ENCODE measurements at places on chromosomes 12 and 14.

- no peak for DNase-seq
These were observed 2.0 kb downstream of the DTX1 start for GRCh38 chr12:113058553-113058952.

DNA sequence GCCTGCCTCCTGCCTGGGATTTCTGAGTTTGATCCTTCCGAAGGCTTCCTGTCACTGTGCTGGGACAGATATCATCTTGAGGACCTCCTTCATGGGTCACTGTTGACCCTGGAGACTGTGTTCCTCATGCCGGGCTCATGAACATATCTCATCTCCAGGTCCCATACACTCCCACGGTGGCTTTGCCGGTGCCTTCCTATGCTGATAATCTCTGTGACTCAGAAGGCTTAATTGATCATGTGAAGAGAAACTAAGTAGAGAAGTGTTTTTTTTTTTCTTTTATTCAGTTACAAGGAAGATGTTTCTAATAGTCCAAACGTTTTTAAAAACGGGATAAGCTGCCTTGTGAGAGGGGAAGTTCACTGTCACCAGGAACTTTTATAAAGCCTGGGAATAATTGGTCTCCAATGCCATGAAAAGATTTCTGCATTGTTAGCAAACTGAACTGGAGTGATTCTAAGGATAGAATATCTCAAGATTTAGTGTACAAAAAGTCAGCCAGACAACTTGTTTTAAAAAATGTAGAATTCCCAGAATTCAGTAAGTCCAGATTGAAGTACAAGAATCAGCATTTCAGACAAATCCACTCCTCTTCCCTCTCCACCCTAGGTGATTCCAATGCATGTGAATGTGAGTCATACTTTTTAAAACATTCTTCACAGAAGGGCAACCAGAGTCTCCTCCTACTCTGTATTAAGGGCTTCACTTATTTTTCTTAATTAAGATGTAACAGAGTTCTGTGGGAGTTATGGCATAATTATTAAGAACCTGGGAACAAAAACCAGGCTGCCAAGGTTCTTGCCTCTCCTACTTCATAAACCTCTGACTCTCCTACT is 139.8 kb upstream of the LGR5 start:
- no peak for DNase-seq

GRCh38 chr12:91307957-91308670 is 125.5 kb upstream of the DCN start:
- no peak for DNase-seq

DNA sequence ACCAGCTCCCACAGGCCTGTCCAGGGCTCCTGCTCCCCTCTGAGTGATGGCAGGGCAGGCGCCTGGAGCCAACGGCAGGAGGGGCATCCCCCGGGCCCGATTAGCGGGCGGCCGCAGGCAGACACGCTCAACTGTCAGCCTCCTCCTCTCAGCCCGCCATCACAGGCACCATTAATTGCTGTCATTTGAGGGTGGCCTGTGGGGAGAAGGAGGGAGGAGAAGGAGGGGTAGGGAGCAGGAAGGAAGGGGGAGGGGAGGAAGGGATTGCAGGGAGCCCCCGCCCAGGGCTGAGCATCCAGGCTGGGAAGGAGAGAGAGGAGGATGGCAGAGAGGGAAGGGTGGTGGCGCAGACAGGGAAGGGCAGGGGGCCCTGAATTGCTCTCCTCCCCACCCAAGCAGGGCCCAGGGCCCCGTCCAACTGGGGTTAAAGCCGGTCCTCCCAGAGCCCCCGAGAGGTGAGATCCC is 36.1 kb downstream of the NCOR2 start:
- DNase-seq: peak; percentile 65

DNA sequence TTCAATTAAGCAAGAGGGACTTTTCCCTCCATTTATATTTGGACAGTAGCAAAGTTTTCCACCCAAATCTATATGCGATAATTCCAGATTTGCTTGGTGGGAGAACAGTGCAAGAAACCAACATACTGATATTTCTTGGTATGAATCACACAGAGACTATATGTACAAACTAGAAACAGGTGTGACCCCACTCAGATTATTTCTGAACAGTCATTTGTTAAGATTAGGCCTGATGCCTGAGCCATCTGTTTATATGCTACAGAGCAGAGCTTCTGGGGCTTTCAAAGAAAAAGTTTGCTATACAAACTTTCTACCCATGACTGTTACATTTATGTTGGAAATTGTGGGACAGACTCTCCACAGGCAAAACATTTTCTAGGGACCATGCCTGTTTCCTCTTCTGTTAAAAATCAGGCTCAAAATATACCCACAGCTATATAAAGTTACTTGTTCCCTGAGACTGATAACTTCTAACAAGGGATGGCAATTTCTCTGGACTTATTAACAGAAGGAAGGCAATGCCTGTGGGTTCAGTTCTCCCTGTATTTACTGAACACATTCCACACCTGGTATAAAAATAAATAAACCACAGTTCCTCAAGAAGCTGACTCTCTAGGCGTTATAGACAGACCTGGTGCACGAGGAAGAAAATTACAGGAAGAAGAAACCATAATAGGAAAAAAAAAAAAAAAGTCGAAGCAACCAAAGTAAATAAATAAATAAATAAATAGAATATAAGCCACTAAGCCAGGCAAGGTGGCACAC is 8.0 kb downstream of the PTPN21 start:
- DNase-seq: no peak

DNA sequence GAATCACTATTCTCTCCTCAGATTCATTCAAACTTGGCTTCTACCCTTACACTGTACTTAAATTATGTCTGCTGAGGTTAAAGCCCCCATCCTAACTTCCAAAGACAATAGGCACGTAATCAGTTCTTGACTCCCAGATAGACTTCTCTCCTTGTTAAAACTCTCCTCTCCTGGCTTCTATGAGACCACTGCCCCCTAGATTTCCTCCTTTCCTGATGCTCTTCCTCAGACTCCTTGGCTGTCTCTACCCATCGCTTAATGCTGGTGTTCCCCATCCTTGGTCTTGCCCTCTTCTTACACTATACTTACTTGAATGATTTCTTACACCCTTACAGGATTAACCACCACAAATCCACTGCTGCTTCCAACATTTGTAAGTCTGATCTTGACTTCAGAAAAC is 32.8 kb downstream of the TC2N start:
- no peak for DNase-seq

- DNase-seq: no peak
These were observed 19.0 kb upstream of the CLEC4E start for GRCh38 chr12:8559676-8560075.

DNA sequence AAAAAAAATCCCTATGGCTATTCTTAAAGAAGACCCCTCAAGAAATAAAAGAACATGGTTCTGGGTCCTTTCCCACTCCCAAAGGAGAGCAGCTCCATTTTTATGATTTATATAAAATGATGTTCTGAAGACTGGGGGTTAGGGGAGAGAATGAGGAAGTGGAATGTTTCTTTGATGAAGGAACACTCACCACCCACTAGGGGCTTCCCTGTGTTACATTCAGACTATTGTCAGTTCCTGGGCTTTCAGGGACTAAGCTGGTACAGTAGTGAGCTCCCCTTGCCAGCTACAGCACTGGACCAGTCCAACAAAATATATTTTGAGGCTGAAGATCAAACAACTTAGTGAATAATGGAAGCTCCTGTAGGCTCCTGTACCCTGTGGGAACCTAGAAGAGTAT is 98.9 kb downstream of the HMGA2 start:
- DNase-seq: peak; percentile 70

GRCh38 chr12:108856428-108857157 is 790 bp downstream of the SSH1 start:
- peak; percentile 59 for DNase-seq

GRCh38 chr12:8452036-8452435 is 3.7 kb upstream of the CLEC6A start:
- DNase-seq: no peak

GRCh38 chr14:90383731-90384542 is 12.9 kb upstream of the CALM1 start:
- DNase-seq: peak; percentile 83

GRCh38 chr12:24285448-24285847 is 336.0 kb upstream of the SOX5 start:
- no peak for DNase-seq

GRCh38 chr14:90533591-90534021 is 136.8 kb downstream of the CALM1 start:
- DNase-seq: no peak

- no peak for DNase-seq
These were observed 1.5 kb downstream of the NPFF start for GRCh38 chr12:53505555-53506449.

DNA sequence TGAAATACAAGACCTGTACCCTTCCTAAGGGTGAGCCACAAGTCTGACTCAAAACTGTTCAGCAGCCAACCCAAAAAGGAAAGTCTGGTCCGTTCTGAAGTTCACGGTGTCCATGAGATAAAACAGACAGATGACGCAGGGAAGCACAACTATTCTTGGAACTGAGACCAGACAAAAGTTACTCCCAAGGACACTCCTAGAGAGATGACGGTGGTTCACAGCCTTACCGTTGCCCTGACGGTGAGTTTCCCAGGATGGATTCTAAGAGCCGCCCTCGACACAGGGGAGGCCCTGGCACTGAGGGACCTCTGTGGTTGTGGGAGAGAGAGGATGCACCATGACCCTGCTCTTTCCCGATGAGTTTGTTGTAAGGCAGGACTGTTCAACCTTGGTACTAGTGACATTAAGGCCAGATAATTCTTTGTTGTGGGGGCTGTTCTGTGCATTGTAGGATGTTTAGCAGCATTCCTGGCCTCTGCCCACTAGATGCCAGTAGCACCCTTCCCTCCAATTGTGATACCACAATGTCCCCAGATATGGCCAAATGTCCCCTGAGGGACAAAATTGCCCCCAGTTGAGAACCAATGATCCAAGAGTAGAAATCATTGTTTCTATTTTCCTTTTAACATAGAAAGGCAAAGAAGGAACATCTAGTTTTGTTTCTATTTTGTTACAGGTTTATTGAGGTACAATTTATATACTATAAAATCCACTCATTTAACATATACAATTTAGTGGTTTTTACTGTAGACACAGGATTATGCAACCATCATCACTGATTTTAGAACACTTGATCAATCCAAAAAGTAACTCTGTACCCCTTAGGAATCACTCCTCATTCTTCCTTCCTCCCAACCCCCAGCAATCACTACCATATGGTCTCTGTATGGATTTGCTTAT is 23.0 kb downstream of the OR10P1 start:
- DNase-seq: peak; percentile 47

DNA sequence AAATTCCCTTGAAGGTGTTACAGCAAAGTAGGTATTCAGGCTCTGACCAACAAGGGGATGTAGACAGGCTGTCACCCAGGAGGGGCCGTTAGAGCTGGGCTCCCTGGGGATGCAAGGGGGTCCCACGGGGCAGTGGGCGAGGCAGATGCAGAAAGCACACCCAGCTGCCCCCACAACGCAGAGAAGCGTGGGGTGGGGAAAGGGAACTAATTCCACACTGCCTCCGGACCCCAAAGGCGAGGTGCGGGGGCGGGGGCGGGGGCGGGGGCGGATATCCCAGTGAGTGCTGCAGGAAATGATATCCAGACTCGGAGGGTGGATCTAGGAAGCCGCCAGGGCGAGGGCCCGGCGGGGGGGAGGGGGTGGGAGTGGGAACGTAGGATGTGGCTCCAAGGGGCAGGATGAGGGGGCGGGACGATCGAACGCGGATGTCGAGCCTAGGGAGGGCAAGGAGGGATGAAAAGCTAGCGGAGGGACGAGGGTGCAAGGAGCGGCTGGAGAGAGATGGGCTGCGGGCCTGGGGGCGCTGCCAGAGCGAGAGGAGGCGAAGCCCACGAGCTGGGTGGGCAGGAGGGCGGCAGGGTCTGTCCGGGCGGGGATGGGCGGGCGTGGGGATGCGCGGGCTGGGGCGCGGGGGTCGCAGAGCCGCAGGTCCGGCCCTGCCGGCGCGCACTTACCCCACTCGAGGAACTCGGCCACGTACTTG is 874 bp downstream of the CDC42BPB start:
- DNase-seq: no peak

DNA sequence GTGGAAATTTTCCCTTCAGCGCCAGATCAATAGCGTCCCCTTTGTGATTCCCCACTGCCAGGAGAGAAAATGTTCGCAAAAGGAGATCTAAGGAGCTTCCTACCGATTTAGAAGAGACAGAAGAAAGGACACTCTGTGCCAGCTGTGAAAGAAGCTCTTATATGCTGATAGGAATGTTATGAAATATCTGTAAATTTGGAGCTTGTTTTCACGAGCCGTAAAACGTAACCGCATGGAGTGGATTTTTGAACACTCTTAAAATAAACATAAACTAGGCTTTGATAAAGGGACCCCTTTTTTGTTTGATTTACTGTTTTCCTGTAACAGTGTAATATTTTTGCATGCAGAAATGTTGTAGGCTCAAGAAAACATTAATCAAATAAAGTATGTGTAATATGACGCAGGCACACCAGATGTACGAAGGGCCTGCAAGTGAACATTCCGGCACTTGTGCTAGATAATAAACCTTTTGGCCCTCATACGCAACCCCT is 346.8 kb downstream of the ETNK1 start:
- no peak for DNase-seq

DNA sequence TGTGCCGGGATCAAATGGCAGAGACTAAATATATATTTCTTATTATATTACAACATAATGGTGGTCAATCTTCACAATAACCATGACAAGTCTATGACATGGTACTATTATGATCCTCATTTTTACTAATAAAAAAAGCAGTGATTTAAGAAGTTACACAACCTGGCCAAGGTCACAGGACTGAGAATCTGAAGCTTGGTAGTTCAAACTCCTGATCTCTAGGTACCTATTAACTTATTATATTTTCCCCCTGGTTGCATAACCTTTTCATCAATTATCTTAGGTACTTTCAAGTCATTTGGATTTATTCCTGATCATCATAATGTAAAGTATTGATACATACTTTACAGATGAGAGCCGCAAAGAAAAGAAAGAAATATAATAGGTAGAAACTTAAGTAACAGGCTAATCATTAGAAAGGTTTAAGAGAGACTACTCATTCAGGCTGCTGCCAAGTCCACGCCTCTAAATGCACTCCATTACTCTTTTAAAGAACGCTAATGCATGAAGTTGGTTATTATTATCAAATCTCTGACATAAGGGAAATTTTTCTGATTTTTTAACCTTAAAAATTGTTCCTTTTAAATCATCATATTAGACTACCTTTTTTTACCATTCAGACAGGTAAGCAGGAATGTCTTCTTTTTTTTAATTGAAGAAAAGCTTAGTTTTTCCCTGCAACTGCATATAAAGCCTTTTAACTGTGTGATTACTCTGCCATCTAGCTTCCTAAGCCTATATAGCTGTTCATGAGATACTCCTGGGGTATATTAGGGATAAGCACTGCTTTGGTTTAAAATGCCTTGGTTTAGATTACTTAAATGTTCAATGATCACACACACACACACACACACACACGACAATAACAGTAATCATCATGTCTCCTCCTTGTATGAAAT is 35.6 kb downstream of the RPS29 start:
- peak; percentile 38 for DNase-seq

GRCh38 chr12:6827982-6828780 is at the start of gene P3H3:
TSS of gene P3H3 (plus strand) at chr12:6828407. CDS start at chr12:6828441, 34 bp downstream.
- peak; percentile 53 for DNase-seq

- DNase-seq: peak; percentile 39
These were observed 230.5 kb downstream of the SLC25A21 start for GRCh38 chr14:36941783-36942521.

- no peak for DNase-seq
These were observed 209.4 kb upstream of the BCL2L14 start for GRCh38 chr12:11861155-11861863.

Data from common myeloid progenitor, CD34-positive (primary cell).